ENCODE measurements at places on chromosomes 3 and 15. TPM values are rescaled to one million over a fixed set of nuclear protein-coding genes. Genes with fewer than 3 reads are reported as not detected.

The PFKFB4 gene
- total RNA-seq: 15.0 TPM

The GP9 gene
- total RNA-seq: 0.25 TPM

The CHRM5 gene
- total RNA-seq: 1.2 TPM

The HYAL2 gene
- 24.3 TPM for total RNA-seq

The GOLGA6L7 gene
- not detected for total RNA-seq

The DPPA2 gene
- total RNA-seq: not detected

The FEZF2 gene
- 15.2 TPM for total RNA-seq

The CCDC54 gene
- total RNA-seq: 0.25 TPM

The SLC6A20 gene
- 3.0 TPM for total RNA-seq

The GALNT15 gene
- total RNA-seq: 2.2 TPM

The GNAT1 gene
- not detected for total RNA-seq

All from temporal lobe (tissue), 4 donors.